ENCODE measurements at places on chromosomes 13 and 19.
A peak's percentile ranks its signal among the peaks of the same experiment; 100 is the strongest.

- DNase-seq = no peak
Measured at GRCh38 chr13:47136504-47136941, 239.7 kb upstream of the HTR2A start.

DNA sequence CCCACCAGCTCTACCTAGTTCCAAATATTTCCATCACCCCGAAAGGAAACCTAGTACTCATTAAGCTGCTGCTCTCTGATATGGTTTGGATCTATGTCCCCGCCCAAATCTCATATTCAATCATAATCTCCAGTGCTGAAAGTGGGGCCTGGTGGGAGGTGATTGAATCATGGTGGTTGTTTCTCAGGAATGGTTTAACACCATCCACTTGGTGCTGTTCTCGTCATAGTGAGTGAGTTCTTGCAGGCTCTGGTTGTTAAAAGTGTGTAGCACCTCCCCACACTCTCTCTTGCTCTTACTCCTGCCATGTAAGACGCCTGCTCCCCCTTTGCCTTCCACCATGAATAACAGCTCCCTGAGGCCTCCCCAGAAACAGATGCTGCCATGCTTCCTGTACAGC, 43.4 kb upstream of the MED4 start:
- no peak for DNase-seq

DNA sequence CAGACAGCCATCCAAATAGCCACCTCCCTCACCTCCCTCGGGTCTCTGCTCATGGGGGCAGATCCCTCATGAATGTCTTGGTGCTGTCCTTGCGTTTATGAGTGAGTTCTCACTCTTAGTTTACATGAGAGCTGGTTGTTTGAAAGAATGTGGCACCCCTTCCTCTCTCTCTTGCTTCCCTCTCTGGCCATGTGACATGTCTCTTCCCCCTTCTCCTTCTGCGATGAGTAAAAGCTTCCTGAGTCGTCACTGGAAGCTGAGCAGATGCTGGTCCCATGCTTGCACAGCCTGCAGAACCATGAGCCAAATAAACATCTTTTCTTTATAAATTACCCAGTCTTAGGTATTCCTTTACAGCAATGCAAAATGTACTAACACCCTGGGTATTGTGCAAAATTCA, 208.7 kb downstream of the LACC1 start:
- DNase-seq = no peak

GRCh38 chr13:68551701-68552522, 1321.8 kb upstream of the PCDH9 start:
- no peak for DNase-seq

- no peak for DNase-seq
Measured at GRCh38 chr19:20482721-20483120, 82.9 kb downstream of the ZNF737 start.

GRCh38 chr19:1819341-1820255, 7.5 kb upstream of the ATP8B3 start:
- DNase-seq = no peak

DNA sequence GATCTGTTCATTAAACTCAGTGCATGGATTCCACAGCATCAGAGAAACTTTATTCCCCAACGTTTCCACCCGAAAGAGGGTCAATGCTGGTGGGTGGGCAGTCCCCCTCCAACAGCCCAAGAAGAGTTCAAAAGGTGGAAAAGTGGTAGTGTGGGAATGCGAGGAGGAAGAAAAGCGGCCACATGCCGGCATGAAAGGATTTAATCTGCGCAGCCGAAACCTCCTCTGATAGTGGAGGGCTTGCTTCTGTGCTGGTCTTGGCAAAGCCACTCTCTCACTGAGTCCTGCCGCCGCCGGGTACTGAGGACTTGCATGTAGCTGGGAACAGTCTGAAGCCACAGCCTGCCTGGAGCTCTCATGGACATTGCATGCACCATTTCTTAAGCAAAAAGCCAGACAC, 136.2 kb upstream of the ZNF536 start:
- DNase-seq = peak; percentile 30

GRCh38 chr13:59780058-59780457, 383.7 kb downstream of the DIAPH3 start:
- no peak for DNase-seq

DNA sequence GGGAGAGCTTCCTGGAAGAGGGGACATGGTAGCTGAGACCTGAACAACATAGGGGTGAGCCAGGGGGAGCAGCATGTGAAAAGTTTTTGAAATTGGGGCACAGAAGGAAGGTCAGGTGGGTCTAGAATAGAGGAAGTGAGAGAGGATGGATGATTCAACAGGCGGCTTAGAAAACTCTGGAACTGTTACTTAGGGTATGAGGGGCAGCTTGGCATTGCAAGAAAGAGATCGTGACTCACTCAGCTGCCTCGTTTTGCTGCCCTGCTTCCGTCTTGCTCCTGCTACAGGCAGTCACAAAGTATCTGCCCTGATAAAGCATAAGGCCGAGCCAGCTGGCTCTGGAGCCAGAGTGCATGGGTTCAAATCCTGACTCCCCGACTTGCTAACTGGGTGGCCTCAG, 1.3 kb upstream of the CEACAM20 start:
- no peak for DNase-seq

GRCh38 chr13:94548382-94548781, 47.6 kb downstream of the TGDS start:
- DNase-seq = no peak

- DNase-seq = no peak
Measured at GRCh38 chr13:97300871-97301270, 78.7 kb downstream of the MBNL2 start.

GRCh38 chr13:42969565-42970172, 22.4 kb downstream of the EPSTI1 start:
- no peak for DNase-seq

DNA sequence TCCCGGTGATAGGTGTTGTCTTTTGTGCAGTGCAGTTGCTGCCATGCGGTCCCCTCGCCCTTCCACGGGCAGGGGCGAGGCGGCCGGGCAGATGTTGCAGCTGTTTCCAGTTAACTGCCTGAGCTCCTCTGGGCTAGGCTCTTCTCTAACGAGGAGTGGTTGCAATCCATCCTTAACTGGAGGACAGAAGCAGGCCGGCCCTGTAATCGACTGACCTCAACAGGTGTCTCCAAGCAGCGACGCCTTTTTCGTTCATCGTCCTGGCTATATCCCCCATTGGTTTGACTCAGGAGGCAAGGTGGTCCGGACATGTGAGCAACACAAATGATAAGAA, 1.9 kb upstream of the TSC22D1 start:
- DNase-seq = no peak

GRCh38 chr13:49759503-49759902, 33.0 kb downstream of the KPNA3 start:
- DNase-seq = no peak

DNA sequence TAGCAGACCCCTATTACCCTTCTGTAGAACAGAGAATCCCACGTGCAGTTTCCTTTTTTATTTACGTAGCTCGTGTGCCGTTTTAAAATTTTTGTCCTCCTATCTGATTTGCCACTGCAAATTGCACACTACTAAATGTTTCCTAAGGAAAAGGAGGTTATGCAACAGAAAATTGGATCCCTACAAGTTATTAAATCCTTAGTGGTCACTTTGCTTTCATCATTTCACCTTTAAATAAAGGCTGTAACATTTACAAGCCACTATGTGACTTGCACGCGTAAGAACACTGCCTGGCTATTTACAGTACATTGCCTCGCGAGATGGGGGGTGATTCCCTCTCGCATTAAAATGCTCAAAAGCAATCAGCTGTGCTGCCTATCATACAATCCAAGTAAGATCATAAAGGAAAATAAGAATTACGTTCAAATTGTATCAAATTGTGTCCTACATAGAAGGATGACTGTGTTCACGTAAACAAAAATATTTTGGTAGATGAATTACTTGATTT, 525.6 kb downstream of the SUCLA2 start:
- DNase-seq = no peak

- no peak for DNase-seq
Measured at GRCh38 chr19:51084505-51084904, 1.8 kb upstream of the KLK14 start.

DNA sequence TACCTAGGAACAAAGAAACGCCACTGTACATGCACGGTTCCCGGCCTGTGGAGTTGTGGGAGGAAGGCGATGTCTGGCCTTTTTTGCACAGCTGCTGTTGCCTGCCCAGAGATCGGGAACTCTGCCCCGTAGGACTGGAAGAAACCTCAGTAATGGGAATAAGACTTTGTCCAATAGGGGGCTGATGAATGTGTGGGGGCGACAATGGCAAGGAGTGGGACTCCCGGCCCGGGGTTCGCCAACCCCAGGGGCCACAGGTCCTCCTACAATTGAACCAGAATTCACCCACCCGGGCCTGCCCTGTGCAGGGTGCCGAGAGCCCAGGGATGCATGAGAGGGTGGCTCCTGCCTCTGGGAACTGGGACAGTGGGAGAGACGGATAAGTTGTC, 2.0 kb upstream of the CEBPA start:
- no peak for DNase-seq

- DNase-seq = no peak
Measured at GRCh38 chr13:41648314-41648935, 191.1 kb downstream of the RGCC start.

DNA sequence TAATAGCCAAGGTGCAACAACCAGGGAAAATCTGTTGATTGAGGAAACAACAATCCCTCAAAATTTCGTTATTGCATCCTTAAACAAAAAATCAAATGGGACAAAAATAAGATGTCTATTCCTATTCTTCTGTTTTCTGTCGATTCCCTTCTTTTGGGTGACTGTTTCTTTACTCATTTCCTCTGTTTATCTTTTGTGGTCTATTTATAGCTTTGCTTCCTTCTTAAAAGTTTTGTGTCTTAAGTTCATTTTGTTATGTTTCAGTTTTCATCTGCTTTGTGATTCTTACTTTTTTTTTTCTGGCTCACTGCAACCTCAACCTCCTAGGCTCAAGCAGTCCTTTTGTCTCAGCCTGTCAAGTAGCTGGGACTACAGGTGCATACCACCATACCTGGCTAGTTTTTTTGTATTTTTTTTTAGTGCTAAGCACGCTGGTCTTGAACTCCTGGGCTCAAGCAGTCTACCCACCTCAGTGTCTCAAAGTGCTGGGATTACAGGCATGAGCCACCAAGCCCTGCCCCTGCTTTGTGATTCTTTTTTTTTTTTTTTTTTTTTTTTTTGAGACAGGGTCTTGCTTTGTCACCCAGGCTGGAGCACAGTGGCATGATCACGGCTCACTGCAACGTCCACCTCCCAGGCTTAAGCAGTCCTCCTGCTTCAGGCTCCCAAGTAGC, 10.4 kb downstream of the ZNF146 start:
- DNase-seq = no peak

DNA sequence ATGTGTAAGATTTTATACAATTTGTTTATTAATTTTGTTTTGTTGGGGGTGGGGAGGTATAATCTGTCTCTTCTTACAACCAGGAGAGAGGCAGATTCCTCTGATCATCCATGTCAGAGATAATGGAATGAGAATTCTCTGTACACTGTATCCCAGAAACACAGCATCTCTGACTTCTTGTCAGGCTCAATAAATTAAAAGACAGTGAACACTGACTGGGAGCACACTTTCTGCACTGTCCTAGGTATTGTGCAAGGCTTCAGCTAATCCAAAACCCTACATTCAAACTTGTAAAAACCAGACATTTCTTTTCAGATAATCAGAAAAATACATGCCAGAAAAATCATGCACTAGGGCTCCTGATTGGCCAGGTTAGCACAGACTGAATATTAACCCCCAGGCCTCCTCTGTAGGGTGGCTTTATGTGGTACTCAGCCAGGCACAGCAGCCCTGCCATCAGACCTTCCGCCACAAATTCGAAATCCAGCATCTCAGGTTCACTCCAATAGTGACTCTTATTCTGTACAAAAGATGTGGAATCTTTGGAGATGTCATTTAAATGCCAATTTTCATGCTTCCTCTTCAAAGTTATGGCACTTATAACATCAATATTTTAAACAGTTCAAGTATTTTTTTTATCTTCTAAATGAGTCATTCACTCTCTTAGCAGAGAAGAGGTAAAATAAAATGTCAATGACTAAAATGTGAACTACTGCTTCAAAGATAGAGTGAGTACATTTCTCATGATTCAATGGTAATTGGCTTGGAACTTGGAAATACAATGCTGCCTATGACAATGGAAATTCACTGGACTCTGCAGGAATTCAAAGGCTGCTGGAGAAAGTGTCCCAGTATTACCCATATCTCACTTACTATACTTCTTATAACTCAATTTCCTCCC, 211.5 kb downstream of the KLF12 start:
- DNase-seq = no peak

DNA sequence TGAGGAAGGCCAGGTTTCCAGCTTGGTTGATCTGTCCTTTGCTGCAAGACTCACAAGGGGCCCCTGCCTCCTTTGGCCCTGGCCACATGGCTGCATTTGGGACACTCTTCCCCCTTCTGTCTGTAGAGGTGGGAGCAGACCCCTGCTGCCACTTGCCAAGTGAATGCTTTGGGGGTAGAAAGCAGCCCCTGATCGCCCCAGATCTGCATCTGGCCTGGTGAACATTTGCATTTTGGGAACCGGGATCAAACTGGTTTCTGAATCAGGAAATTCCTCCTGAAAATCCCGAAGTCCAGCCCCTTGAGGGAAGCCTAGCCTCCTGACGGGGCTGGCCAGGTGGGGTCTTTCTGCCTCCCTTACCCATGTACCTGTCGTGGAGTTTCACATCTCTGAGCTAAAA, 14.9 kb downstream of the DPF1 start:
- no peak for DNase-seq

- no peak for DNase-seq
Measured at GRCh38 chr13:109288151-109288709, 498.2 kb downstream of the IRS2 start.

DNA sequence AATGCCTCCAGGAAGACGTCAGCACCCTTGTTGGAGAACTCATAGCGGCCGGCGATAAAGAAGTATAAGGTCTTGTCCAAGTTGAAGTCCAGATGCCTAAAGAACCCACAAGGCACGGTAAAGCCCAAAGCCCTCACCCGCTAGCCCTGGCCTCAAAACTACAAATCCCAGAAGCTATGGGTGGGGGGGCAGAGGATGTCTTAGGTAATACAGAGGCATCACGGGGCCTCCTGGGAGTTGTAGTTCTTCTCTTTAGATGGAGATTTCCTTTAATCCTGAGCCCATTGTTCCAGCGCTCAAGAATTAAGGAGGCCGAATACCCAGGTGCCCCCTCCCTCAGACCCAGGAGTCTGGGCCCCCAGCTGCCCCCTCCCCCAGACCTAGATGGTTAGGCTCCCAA, 10.8 kb downstream of the GYS1 start:
- DNase-seq = no peak

- DNase-seq = no peak
Measured at GRCh38 chr13:75902166-75903104, 266.3 kb downstream of the LMO7 start.

GRCh38 chr13:52179925-52180324, 20.5 kb upstream of the NEK3 start:
- no peak for DNase-seq

DNA sequence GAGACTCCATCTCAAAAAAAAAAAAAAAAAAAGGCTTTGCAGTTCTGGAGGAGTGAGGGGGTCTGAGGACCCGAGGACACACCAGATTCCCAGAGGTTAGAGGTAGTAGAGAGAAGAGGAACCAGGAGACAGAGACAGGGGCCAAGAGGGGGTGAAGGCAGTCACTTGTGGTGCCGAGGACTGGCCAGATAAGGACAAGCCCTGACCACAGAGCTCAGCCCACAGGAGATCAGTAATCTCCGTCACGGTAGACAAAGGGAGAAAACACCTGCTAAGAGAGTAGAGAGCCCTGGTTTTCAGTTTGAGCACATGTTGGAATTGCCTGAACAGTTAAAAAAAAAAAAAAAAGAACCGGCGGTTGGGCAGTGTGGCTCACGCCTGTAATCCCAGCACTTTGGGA, 1.7 kb upstream of the PRAM1 start:
- DNase-seq = no peak

GRCh38 chr19:18109733-18110608, 12.4 kb downstream of the MAST3 start:
- peak; percentile 47 for DNase-seq

Data from C1 segment of cervical spinal cord (tissue), 14 donors.